Choroid plexus epithelial cell (primary cell): ENCODE measurements at places on chromosomes 12 and 14.

DNA sequence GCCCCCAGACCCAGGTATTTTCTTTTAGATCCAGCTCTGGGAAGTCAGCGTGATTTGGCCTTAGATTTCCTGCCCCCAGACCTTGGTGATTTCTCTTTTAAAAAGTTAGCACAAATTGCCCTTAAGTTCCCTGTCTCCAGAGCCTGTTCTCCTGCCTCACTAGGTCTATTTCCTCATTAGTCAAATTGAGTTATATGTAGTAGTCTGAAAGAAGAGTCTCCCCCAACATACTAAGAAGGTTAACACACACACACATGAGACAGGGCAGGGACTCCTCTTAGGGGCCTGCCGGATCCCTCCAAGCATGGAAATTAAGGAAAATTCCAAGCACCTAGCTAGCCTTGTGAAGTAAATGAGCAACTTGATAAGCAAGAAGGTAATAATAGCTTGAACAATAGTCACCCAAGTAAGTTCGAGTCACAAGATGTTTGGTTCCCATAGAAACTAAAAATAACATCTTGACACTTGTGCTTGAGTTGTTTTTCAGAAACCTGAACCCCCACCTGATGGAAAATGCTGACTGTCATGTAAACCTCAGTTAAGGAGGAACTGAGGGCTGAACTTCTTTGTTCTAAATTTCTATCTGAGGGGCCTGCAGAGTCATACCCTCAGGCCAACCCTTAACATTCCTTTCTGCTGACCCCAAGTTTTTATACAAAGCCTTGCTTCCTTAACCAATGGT lies 51.6 kb downstream of the CAND1 start:
- DNase-seq = peak; percentile 41

GRCh38 chr12:6563448-6564050 lies 4.5 kb downstream of the NOP2 start:
- peak; percentile 61 for DNase-seq

DNA sequence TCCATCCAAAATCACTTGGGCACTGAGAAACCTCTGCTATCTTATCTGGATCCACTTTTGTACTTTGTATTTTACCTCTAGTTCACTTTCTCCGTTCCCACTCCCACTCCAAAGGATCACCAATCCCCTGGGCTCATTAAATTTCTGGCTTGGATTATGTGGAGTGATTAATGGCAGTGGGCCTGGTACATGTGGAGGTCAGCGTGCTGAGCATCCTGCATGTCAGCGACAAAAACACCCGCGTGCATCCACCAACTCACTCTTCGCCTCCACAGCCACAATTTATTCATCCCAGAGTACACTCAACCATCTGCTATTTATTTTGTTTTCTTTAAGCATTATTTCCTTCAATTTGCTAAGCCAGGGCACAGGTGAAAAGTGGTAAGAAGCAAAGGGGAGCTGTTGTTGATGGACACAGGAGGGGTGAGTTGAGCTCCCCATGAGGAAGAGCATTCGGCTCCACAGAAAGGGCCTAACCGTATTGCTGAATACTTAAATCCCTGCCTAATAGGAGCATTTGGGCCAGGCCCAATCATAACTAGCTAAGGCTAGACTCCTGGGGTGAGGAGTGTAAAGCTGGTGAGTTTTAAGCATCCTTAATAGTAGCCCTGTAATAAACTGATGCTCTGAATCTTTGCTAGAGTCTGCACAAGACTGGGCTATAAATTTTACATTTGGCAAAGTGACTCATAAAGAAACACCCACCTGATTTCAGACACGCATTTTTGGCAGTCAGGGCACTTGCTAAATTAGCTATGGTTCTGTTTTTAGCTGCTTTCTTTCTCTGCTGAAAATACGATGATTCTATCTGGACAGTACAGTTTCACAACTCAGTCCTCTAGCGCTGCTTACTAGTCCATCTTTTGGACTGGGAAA lies 137.8 kb downstream of the SLC25A21 start:
- peak; percentile 42 for DNase-seq

- no peak for DNase-seq
These were observed 27.3 kb upstream of the BBS10 start for GRCh38 chr12:76375470-76375869.

GRCh38 chr14:59241121-59241520 lies 52.7 kb downstream of the DAAM1 start:
- no peak for DNase-seq

GRCh38 chr12:96698521-96698920 lies 208.5 kb upstream of the NEDD1 start:
- peak; percentile 3 for DNase-seq

DNA sequence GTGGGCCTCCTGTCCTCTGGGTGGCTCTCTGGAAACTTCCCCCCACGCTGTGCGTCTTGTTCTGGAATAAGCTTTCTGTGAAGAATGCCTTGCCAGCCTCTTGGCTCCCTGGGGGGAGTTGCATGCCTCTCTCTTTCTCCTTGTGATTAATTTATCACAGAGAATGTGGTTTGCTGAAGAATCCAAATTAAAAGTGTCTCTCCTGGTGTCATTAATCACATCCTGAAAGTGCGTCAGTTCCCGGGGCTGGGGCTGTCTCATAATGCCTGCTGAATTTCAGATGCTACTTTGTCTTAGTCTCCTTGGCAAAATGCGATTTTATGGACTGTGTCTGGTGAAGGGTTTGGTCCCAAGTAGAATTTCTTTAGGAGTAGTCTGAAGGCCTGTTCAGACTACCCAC lies 787.7 kb upstream of the TMEM132C start:
- no peak for DNase-seq

DNA sequence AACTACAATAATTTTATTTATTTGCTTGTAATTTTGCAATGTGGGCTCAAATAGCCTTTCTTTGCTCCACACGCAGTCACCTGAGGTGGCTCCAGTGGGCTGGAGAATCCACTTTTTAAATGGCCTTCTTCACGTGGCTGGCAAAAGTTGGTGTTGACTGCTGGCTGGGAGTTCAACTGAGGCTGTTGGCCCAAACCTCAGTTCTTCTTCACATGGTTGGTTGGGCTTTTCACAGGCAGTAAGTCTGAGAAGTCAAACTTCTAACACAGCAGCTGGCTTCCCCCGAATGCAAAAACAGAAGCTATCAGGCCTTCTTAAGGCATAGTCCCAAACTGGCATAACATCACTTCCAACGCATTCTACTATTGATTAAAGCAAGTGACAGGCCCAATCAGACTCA lies 2.1 kb upstream of the OXA1L start:
- no peak for DNase-seq

- DNase-seq = no peak
These were observed 23.5 kb upstream of the AMN start for GRCh38 chr14:102898776-102899515.

DNA sequence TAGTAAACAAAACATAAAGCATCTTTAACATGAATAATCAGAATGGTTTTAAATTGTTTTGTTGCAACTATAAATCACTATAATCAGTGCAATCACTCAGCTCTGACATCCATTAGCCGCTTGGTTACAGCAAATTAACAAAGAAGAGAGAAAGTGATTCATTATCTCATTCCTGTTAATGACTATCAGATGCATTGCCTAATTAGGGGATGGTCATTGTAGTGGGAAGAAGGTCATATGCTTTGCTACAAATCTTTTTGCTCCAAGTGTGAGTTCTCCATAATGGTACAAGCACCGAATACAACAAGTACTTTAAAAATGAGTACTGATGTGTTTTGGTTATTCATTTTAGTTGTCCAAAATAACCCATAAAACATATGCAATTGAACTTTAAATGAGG lies 272.0 kb downstream of the AKAP6 start:
- no peak for DNase-seq

GRCh38 chr14:95258754-95259593 lies 60.7 kb downstream of the CLMN start:
- DNase-seq = peak; percentile 50

DNA sequence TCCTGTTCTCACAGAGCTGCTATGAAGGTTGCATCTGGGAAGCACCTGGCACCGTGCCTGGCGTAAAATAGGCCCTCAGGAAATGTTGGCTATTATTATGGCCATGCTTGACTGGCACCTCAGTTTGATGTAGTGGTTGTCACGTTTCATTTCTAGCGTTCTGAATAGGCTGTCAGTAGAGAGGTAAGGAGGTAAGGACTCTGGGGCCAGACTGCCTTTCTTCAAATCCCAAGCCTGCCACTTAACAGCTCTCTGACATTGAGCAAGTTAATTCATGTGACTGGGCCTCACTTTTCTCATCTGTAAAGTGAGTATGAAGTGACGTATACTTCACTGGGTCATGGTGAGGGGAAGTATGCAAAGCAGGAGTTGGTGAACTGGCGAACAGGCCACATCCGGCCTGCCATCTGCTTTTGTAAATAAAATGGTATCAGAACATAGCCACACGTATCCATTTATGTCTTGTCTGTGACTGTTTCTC lies 196.2 kb downstream of the CACNA1C start:
- no peak for DNase-seq

DNA sequence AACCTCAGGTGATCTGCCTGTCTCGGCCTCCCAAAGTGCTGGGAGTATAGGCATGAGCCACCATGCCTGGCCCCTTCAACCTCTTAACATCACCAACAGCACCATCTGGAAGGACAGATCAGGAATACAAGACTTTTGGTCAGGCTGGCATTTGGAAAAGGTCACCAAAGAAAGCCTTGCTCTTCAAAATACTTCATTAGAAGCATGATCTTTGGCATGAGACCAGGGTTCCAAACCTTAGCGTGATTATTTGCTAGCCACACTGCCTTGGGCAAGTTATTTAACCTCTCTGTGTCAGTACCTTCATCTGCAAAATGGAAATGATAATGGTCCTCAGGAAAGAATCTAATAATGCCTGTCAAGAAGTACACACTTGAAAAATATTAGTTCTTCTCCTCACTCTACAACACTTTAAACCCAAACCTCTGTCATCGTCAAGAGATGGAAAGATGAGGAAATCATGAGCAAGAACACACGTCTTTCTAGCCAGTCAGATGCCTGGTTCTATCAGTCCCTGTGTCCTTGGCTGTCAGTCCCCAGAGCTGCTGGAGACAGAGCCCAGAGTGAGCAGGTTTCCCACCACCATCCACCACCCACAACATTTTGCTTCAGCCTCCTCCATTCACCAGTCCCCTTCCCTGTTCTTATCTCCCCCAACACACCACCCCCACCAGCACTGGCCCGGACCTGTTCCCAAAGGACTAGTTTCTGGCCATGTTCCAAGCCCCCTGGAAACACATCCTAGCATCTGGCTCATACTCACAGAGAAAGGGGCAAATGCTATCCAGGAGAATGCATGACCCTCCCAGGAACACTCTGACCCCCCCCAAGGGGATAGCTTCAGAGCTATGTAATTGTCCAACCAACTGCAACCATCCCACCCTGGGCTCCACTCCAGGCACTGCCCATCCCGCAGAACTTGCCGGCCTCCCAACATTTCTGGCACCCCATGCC lies 2.0 kb downstream of the ADCY6 start:
- DNase-seq = no peak

DNA sequence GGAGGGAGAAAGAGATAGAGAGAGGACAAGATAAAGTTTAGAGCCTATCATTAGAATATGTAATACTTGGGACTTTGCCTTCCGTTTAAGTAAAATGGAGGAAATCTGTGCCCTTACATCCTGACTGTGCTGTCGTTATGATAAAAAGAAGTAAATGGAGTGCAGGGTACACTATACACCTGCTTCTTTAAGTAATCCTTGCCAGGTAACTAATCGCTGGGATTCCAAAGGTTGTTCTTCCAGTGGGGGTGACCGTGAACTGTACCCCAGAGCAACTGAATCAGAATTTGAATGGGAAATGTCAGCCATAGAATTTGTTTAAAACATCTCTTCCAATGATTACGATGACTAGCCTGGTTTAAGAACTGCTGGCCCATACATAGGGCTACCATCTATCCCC lies 126.1 kb upstream of the EEA1 start:
- DNase-seq = no peak

DNA sequence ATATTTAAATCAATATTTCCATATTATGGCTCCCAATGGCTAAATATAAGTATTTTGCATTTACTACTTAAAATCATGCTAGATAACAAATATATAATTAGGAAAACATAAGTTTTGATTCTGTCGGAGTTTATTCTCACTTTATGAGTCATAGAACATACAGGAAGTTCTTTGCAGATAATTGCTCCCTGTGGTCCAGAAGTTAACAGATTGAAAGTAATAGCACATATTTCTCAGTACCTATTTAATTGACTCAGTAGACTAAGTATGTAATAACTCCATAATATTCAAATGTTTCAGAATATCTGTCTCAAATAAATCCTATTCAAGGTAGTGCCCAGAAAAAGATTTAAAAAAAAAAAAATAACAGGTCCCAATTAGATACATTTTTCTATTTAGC lies 806.0 kb upstream of the ATXN7L3B start:
- DNase-seq = peak; percentile 38

DNA sequence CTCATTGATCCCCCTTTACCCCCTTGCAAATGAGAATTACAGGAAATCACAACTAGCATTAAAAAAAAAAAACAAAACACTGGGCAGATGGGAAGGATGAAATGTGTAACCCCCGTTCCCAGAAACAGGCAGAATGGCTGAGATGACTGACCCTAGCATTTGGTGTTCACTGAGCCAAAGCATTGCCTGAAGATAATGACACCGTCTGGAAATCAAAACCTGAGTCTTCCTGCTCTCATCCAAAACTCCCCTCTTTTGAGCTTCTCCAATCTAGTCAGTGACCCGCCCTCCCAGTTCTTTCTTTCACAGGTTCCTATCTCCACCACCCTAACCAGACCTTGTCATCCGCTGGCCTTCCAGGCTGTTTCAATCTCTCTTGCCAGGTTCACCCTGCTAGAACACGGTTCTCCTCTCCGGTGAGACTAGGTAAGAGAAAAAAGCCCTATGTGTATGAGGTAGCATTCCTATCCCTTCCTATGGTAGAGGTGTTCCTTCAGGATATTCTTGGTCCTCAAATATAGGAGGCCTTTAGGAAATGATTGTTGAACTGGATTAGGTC lies 21.3 kb downstream of the SUSD6 start:
- DNase-seq = no peak

- DNase-seq = no peak
These were observed 93.5 kb downstream of the PPP1R12A start for GRCh38 chr12:79841248-79841877.

DNA sequence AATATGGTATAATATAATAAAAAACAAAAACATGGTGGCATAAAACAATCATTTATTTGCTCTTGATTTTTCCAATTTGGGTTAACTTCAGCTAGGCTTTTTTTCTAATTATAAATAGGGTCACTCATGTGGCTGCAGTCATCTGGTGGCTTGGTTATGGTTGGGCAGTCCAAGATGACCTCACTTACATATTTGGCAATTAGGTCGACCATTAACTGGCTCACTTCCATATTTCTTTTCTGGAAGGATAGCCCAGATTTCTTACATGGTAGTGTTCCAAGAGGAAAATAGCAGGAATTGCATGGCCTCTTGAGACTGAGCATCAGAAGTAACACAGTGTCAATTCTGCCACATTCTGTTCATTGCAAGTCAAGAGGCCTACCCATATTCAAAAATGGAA lies 153.4 kb downstream of the FUT8 start:
- DNase-seq = no peak

- DNase-seq = no peak
These were observed 94.7 kb downstream of the CCDC92 start for GRCh38 chr12:123877968-123878367.

DNA sequence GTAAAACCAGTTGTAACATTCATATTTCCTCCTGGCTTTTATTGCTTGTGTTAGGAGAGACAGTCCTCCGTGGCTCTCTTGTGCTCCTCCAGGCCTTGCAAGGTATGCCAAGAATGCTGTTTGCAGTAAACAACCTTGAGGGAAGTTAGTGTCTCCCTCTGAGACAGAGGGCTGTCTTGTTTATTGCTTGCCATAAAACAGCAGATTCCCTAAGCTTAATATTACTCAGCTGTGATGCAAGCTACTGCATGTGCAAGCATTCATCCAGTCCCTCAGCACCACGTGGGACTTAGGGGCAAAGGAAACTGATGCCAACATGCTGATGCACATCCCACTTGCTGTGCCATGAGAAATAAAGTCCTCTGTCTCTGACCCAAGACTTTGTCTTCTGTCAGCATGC lies 6.6 kb downstream of the POMT2 start:
- DNase-seq = peak; percentile 89
